ENCODE measurements at places on chromosomes 5 and 9.

GRCh38 chr5:14702238-14702839 is 37.8 kb downstream of the OTULIN start:
- no peak for DNase-seq

- DNase-seq: no peak
Measured at GRCh38 chr9:132356324-132356924, 1.6 kb upstream of the SETX start.

- DNase-seq: no peak
Measured at GRCh38 chr5:169094586-169095409, 206.1 kb downstream of the SLIT3 start.

GRCh38 chr5:147985608-147986007 is 78.2 kb upstream of the SPINK5 start:
- DNase-seq: no peak

GRCh38 chr9:98074115-98074990 is 17.8 kb downstream of the NANS start:
- DNase-seq: no peak

DNA sequence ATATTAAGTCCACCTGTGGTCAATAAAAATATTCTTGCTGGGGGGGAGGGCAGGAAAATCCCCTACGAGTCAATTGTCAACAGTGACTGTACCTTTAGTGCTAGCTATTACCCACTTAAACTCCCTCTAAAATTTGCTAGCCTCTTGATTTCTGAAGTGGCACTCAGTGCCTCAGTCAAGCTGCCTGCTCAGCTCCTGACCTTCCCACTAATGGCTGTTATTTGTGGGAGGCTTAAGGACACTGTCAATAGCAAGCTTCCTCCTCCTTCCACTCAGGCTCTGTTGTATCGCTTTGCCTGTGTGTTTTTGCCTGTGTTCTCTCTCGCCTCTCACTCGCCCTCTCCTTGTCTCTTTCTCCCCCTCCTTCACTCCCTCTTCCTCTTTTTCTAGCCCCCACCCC is 140.8 kb downstream of the BNC2 start:
- no peak for DNase-seq

DNA sequence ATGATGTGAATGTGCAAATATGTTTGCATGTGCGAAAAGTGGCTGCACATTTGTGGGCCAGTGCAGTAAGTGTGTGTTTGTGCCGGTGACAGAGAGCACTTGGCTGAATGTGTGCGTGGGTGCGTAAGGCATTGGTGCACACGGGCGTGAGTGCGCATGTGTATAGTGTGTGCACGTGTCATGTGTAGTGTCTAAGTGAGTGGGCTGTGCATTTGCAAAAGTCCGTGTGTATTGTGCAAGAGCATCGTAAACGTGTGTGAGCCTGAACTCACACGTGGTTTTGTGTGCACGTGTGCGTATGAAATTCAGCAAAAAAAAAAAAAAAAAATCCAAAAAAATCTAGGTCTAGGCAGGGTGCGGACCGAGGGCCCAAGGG is 6.5 kb upstream of the EBF1 start:
- DNase-seq: no peak

DNA sequence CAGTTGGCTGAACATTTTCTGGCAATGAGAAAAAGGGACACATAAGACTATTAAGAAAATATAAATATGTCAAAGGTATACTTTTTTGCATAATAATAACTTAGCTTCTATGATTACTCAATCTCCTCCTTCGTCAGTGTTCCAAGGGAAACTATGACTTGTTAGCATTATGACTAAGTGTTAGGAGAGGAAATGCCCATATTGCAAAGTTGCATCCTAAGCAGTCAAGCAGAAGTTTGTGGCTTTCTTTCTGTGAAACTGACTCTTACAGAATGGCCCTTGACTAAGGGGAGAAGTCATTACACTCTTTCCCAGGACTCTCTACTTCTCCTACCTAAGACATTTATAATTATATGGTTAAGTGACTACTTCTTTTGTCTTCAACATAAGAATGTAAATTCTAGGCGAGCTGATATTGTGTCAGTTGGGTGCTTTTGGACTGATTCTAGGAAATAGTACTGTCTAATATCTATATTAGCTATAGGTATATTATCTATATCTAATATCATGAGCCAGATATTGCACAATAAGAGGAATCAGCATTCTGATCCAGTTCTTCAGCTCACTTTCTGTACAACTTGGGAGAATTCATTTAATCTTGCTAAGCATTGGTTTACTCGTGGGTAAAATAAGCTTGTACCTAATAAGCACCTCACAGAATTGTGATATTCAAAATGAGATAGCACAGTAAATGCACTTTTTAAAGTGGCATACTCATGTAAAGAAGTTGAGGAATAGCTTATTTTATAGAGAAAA is 16.4 kb upstream of the SPINK6 start:
- DNase-seq: peak; percentile 68

DNA sequence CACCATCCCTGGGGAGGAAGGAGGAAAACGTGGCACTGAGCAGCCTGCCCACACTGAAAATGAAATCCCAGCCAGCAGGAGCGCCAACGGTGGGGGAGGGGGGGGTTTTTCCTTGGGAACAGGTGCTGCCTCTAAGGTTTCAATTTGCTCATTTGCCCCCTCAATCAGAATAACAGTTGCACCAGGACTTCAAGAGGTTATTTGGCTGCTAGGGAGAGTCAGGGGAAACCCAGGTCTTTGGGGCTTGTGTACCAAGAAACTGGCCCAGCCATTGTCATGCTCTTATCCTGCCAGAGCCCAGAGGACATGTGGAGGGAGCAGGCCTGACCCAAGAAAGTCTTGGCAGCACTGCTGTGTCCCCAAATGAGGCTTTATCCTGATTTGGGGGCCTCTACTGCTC is 66.5 kb downstream of the NDFIP1 start:
- no peak for DNase-seq

DNA sequence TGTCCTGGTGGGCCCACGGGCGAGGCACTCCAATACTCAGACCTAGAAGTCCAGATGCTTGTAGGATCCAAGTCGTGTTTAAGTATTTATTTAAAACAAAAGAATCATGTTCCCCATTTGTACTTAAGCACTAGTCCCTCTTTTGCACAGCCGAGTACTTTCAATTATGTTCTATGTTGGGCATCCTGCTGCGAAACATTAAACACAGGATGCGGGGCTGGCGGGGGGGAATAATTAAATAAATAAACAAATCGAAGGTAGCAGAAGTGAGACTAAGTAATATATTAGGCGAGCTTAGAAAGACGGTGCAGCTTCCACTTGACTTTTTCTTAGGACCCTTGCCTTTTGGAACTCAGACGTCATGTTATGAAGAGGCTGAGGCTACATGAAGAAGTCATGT is 1129.2 kb upstream of the ACO1 start:
- no peak for DNase-seq

GRCh38 chr9:92522983-92523970 is 12.5 kb downstream of the ECM2 start:
- no peak for DNase-seq

DNA sequence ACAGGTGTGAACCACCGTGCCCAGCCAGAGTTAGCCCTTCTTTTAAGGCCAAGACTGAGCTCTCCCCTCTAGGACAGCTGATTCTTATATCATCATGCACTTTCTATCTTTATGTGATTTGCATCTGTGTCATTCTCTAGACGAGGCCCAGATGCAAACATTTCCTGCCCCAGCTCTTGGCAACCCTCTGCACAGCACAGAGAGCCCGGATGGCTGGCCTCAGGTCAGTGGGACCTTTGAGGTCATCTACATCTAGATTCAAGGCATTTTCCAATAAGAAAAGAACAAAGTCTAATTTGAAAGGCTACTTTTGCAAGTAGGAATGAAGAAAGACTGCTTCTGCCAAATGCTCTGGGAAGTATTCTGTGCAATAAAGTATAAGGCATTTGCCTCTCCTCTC is 109.0 kb upstream of the DAB2 start:
- no peak for DNase-seq

All from GF-D8 (cell line).